ENCODE measurements at places on chromosomes 1 and 21. TPM values are rescaled to one million over a fixed set of nuclear protein-coding genes. Genes with fewer than 3 reads are reported as not detected.

DNA sequence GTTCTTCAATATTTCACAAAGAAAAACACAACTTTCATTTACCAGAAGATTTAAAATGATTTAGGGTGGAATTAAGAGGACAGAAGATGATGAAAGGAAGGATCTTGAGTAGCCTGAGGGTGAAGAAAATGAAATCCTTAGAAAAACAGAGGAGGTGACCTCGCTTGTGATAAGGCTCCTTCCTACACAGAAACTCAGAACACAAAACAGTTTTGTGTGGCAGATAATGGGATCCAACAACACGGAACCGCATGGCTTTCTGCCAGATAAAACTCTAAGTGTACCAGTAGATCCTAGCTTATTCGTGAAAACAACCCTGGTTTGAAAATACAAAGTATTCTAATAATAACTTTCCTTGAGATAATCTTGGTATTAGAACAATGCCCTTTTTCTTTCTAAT is 74.0 kb upstream of the EXO1 start:
- H3K27me3 ChIP-seq = peaks cover 8% of the 10 kb centered on the region
- H3K4me1 ChIP-seq = no peaks in the 10 kb centered on the region
- no peak overlapping the region for H3K27ac ChIP-seq
- no peaks in the 10 kb centered on the region for H3K36me3 ChIP-seq

GRCh38 chr1:172380441-172381244 is 39.8 kb upstream of the C1orf105 start:
- H3K27me3 ChIP-seq = no peaks in the 10 kb centered on the region
- H3K4me3 ChIP-seq = peak overlapping the region; percentile 67
- peak overlapping the region; percentile 94 for H3K27ac ChIP-seq
- no peak for DNase-seq
- H3K4me1 ChIP-seq = peaks cover 58% of the 10 kb centered on the region

The CFHR1 gene
- not detected for total RNA-seq

GRCh38 chr1:164660412-164660772 is 101.4 kb downstream of the PBX1 start:
- peaks cover 20% of the 10 kb centered on the region for H3K4me1 ChIP-seq
- DNase-seq = no peak
- H3K27me3 ChIP-seq = no peaks in the 10 kb centered on the region

GRCh38 chr1:75529488-75529887 is 81.4 kb downstream of the SLC44A5 start:
- no peaks in the 10 kb centered on the region for H3K36me3 ChIP-seq
- no peak overlapping the region for H3K27ac ChIP-seq
- H3K27me3 ChIP-seq = no peaks in the 10 kb centered on the region
- no peak overlapping the region for H3K4me3 ChIP-seq
- no peak for DNase-seq
- H3K4me1 ChIP-seq = no peaks in the 10 kb centered on the region

- no peaks in the 10 kb centered on the region for H3K36me3 ChIP-seq
- H3K27ac ChIP-seq = no peak overlapping the region
- no peaks in the 10 kb centered on the region for H3K27me3 ChIP-seq
- no peaks in the 10 kb centered on the region for H3K4me1 ChIP-seq
Observed at GRCh38 chr21:37769656-37770055, 146.6 kb downstream of the KCNJ6 start.

- no peaks in the 10 kb centered on the region for H3K4me1 ChIP-seq
- H3K27ac ChIP-seq = no peak overlapping the region
- H3K4me3 ChIP-seq = no peak overlapping the region
- peaks cover 10% of the 10 kb centered on the region for H3K27me3 ChIP-seq
Observed at GRCh38 chr1:53375440-53375839, 47.6 kb upstream of the LRP8 start.

GRCh38 chr1:201890806-201891450 is 2.2 kb downstream of the SHISA4 start:
- H3K4me1 ChIP-seq = peaks cover 8% of the 10 kb centered on the region
- no peak overlapping the region for H3K4me3 ChIP-seq
- no peak overlapping the region for H3K27ac ChIP-seq

GRCh38 chr1:216846339-216846738 is 123.1 kb upstream of the ESRRG start:
- no peaks in the 10 kb centered on the region for H3K36me3 ChIP-seq
- no peak overlapping the region for H3K4me3 ChIP-seq
- no peak for DNase-seq
- no peaks in the 10 kb centered on the region for H3K4me1 ChIP-seq

The PLA2G2F gene
- not detected for total RNA-seq

DNA sequence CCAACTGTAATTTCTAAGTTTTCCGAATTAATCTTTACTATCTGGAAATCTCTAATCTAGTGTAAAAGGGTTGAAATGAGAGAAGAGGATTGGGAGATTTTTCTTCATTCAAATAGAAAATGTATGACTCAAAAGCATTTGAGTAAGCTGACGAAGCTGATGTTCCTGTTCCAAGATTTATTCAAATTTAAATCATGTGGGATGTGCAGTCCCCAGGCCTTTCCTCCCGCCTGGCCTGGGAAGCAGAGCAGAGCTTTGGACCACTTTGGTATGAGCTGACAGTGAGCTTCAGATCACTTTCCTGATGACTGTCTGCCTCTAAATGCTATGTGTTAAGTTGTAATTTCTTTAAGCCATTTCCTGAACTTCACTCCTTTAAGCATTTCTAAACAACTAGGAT is 192.0 kb downstream of the DHRS3 start:
- no peak overlapping the region for H3K27ac ChIP-seq
- H3K4me1 ChIP-seq = no peaks in the 10 kb centered on the region
- H3K36me3 ChIP-seq = peaks cover 67% of the 10 kb centered on the region
- H3K27me3 ChIP-seq = no peaks in the 10 kb centered on the region
- no peak overlapping the region for H3K4me3 ChIP-seq

DNA sequence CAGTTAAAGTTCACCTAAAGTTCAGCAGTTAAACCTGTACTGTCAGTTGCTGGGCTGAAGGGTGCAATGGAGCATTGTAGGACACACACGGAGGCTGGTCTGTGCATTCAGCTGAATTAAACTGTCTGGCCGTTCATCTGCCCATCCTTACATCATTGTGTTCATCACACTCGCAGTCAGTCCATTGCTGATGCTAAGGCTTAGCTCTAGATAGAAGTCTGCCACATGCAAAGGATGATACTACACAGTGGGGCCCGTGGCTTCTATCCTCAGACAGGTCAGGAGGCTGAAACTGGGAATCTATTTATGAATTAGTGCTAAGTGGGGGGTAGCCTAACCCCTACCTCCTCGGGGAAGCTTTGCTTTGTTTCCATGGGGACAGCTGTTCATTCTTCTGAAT is 60.4 kb downstream of the CNIH3 start:
- H3K4me3 ChIP-seq = no peak overlapping the region
- DNase-seq = no peak
- H3K27me3 ChIP-seq = peaks cover 3% of the 10 kb centered on the region
- H3K36me3 ChIP-seq = no peaks in the 10 kb centered on the region

GRCh38 chr1:31505911-31506497 is 70.3 kb upstream of the TINAGL1 start:
- no peak overlapping the region for H3K27ac ChIP-seq
- no peak overlapping the region for H3K4me3 ChIP-seq
- no peaks in the 10 kb centered on the region for H3K36me3 ChIP-seq

GRCh38 chr1:209748620-209749019 is 7.2 kb upstream of the TRAF3IP3 start:
- no peak overlapping the region for H3K4me3 ChIP-seq
- no peaks in the 10 kb centered on the region for H3K36me3 ChIP-seq
- peak overlapping the region; percentile 87 for H3K27ac ChIP-seq
- H3K27me3 ChIP-seq = no peaks in the 10 kb centered on the region
- DNase-seq = no peak

GRCh38 chr1:30842697-30843354 is 65.7 kb downstream of the SDC3 start:
- no peaks in the 10 kb centered on the region for H3K4me1 ChIP-seq
- H3K27me3 ChIP-seq = peaks cover 66% of the 10 kb centered on the region
- H3K4me3 ChIP-seq = no peak overlapping the region
- H3K27ac ChIP-seq = no peak overlapping the region
- H3K36me3 ChIP-seq = no peaks in the 10 kb centered on the region
- no peak for DNase-seq

DNA sequence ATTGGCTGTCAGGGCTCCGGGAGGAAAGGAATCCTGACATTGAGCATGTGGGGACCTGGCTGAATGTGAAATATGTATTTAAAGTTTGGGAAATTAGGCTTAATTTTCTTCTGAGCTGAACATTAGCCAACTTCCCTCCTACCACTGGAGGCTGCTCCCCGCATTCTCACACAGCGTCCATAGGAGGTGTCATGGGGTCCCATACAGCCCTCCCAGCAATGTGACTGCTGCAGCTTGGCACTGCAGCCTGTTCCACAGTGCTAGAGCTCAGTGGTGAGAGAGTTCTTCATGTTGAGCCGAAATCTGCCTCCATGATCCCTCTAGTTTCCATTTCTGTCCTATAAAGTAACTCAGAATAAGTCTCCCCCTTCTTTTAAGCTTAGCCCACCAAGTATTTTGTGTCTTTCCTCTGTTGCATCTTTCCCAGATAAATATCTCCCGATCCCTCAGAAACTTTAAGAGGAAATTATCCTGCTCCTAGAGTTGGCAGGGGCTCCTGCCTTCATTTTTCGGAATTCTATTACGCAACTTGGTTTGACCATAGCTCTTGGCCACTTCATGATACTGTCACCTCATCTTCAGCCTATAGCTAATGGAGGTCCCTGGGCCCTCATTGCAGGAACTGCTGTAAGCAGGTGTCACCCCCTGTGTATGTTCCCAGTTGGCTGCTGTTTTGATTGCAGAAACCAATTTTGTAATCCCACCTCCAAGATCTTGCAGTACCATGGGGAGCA is 2.0 kb downstream of the FCRL6 start:
- H3K4me1 ChIP-seq = peaks cover 8% of the 10 kb centered on the region
- no peak overlapping the region for H3K27ac ChIP-seq
- H3K4me3 ChIP-seq = no peak overlapping the region
- peaks cover 62% of the 10 kb centered on the region for H3K27me3 ChIP-seq
- no peaks in the 10 kb centered on the region for H3K36me3 ChIP-seq

The TMEM61 gene
- not detected for total RNA-seq

The CDA gene
- not detected for total RNA-seq

DNA sequence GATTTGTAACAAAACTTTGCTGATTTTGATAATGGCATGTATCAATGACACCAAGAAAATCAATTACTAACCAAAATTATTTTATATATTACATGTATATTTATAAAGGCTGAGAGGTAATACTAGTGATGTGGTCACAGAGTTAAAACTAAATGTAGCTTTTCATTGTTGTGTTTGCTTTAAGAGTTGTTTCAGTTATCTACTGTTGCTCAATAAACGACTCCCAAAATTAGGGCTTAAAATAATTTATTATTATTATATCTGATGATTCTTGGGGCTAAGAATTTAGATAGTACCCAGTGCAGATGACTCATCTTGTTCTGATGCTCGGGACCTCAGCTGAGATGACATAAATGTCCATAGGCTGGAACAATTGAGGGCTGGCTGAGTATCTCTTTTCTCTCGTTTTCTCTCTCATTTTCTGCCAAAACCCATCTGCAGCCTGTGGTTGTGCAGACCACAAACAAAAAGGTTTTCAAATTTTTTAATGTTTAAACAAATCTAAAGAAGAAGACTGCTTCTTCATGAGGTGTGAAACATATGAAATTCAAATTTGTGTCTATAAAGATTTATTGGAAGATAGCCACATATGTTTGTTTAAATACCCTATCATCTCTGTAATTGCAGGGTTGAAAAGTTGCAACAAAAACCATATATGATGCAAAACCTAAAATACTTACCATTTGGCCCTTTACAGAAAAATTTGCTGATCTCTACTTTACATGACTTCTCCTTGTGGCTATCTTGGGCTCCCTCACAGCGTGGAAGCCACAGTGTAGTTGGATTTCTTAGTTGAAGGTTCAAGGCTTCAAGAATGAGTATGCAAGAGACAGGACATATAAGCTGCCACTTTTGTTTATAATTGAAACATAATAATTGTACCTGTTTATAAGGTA is 14.8 kb upstream of the PTPRC start:
- H3K4me3 ChIP-seq = peak overlapping the region; percentile 39
- no peak for DNase-seq
- H3K27me3 ChIP-seq = no peaks in the 10 kb centered on the region
- no peaks in the 10 kb centered on the region for H3K36me3 ChIP-seq
- H3K27ac ChIP-seq = peak overlapping the region; percentile 97

The XCL2 gene
- total RNA-seq = not detected

DNA sequence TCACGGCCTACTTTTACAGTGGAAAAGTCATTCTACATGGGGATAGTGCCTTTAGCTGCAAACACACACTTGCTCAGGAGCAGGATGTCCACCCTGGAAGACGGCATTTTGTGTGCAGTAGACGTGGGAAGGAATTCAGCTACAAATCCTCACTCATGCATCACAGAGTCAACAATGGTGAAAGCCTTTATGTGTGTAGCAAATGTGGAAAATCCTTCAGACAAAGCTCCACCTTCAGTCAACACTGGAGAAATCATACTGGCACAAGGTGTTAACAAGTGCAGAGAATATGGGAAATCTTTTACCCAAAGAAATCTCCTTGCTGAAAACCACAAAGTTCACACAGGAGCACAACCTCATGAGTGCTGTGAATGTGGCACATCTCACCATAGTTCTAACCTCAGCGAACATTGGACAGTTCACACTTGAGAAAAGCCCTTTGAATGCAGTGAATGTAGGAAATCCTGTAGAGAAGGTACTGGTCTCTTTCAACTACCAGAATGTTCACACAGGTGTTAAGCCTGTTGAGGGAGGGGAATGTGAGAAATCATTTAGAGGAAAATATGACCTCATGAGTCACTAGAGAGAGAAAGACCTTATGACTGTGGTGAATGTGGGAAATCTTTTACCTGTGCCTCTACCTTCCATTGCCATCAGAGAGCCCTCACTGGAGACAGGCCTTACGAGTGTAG is 101.8 kb downstream of the PTGS2 start:
- no peaks in the 10 kb centered on the region for H3K4me1 ChIP-seq
- no peak overlapping the region for H3K27ac ChIP-seq
- H3K27me3 ChIP-seq = no peaks in the 10 kb centered on the region
- no peaks in the 10 kb centered on the region for H3K36me3 ChIP-seq
- no peak overlapping the region for H3K4me3 ChIP-seq

The RNU1-2 gene
- total RNA-seq = 4,195 TPM

The ADAMTS5 gene
- not detected for total RNA-seq

DNA sequence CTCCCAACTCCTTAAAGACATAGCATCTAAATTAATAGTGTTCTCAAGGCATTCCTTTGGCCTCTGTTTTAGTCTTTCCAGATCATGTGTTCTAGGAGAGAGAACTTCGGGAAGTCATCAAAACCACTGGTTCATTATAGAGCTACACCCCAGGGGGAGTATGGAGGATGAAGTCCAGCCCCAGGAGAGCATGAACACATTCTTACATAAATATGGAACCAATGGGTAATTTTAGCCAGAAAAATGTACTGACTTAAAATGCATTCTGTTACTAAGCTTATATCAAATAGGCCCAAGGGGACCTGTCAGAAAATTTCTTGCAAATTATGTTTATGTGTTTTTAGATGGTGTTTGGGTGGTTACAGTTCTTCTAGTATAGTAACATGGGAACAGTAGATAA is 165.2 kb downstream of the NTMT2 start:
- H3K27ac ChIP-seq = no peak overlapping the region
- no peaks in the 10 kb centered on the region for H3K36me3 ChIP-seq
- H3K27me3 ChIP-seq = peaks cover under 1% of the 10 kb centered on the region
- no peaks in the 10 kb centered on the region for H3K4me1 ChIP-seq
- no peak for DNase-seq

The ZNF648 gene
- total RNA-seq = not detected

GRCh38 chr1:3005771-3006170 is 15.5 kb upstream of the ACTRT2 start:
- no peaks in the 10 kb centered on the region for H3K36me3 ChIP-seq
- H3K27me3 ChIP-seq = peaks cover 2% of the 10 kb centered on the region
- no peaks in the 10 kb centered on the region for H3K4me1 ChIP-seq
- no peak for DNase-seq
- H3K27ac ChIP-seq = no peak overlapping the region

GRCh38 chr1:156400191-156400935 is 31.4 kb downstream of the RHBG start:
- no peaks in the 10 kb centered on the region for H3K36me3 ChIP-seq
- peaks cover 3% of the 10 kb centered on the region for H3K4me1 ChIP-seq
- peaks cover 14% of the 10 kb centered on the region for H3K27me3 ChIP-seq
- H3K4me3 ChIP-seq = no peak overlapping the region

The SYPL2 gene
- not detected for total RNA-seq

The CREG1 gene
- total RNA-seq = 3.1 TPM
